ENCODE measurements at places on chromosomes 1 and 21.

DNA sequence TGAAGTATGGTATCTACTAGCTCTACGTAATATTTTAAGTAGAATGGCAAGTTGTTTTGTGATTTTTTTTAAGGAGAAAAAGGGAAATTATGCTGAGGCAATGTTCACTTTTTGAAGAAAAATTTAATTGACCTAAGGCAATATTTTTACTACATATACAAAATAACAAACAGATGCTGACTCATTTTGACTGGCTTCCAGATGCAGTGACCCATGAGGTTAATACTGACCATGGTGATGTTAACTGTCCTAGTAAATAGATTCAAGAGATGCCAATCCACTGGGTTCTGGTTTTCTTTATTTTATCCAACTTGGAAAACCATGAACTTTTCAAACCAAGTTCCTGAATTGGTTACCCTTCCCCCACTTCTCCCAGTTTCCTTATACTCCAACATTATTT, 154.9 kb downstream of the CRB1 start:
- no peak overlapping the region for H3K4me3 ChIP-seq
- H3K4me1 ChIP-seq, result no peaks in the 10 kb centered on the region
- H3K36me3 ChIP-seq, result no peaks in the 10 kb centered on the region
- H3K27me3 ChIP-seq, result no peaks in the 10 kb centered on the region

- H3K4me1 ChIP-seq, result no peaks in the 10 kb centered on the region
- no peak overlapping the region for H3K4me3 ChIP-seq
- H3K27ac ChIP-seq, result no peak overlapping the region
- H3K36me3 ChIP-seq, result no peaks in the 10 kb centered on the region
- H3K27me3 ChIP-seq, result no peaks in the 10 kb centered on the region
- DNase-seq, result no peak
Measured at GRCh38 chr1:25523542-25523941, 19.9 kb upstream of the LDLRAP1 start.

DNA sequence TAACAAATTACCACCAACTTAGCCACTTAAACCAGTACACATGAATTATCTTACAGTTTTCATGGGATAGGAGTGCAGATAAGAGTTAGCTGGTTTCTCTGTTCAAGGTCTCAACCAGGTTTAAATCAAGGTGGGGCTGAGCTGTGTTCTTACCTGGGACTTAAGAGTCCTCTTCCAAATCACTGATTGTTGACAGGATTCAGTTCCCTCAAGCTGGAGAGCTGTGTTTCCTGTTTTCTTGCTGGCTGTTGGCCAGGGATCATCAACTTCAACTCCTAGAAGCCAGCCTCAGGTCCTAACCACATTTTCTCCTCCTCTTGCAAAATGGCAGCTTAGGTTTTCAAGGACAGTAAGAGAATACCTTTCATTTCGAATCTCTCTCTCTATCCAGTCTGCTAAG, 123.8 kb upstream of the CHRM3 start:
- no peak for DNase-seq
- no peaks in the 10 kb centered on the region for H3K4me1 ChIP-seq
- no peak overlapping the region for H3K4me3 ChIP-seq
- H3K36me3 ChIP-seq, result no peaks in the 10 kb centered on the region
- no peak overlapping the region for H3K27ac ChIP-seq
- H3K27me3 ChIP-seq, result no peaks in the 10 kb centered on the region

DNA sequence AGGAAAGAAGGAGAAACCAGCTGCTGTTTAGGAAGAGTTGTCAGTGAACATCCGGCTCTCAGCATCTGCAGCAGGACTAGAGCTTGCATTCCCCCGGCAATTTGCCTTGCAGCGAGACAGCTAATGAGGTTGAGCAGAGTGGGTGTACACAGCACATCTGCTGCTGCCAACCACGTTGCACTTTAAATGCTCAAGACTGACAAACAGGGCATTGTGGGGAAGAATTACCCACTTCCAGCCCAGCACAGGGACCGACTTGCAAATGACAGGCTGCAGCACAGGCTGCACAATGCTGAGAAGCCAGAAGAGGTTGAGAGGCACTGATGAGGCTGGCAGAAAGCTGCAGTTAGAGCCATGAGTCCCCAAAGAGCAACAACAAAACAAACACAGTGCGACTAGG, 47.5 kb upstream of the PLA2G2C start:
- no peak overlapping the region for H3K27ac ChIP-seq
- H3K4me3 ChIP-seq, result no peak overlapping the region
- no peaks in the 10 kb centered on the region for H3K4me1 ChIP-seq
- DNase-seq, result no peak
- peaks cover 19% of the 10 kb centered on the region for H3K27me3 ChIP-seq

GRCh38 chr1:215357901-215358300, 209.2 kb upstream of the KCTD3 start:
- no peak for DNase-seq
- H3K4me3 ChIP-seq, result no peak overlapping the region
- no peaks in the 10 kb centered on the region for H3K36me3 ChIP-seq
- no peak overlapping the region for H3K27ac ChIP-seq

DNA sequence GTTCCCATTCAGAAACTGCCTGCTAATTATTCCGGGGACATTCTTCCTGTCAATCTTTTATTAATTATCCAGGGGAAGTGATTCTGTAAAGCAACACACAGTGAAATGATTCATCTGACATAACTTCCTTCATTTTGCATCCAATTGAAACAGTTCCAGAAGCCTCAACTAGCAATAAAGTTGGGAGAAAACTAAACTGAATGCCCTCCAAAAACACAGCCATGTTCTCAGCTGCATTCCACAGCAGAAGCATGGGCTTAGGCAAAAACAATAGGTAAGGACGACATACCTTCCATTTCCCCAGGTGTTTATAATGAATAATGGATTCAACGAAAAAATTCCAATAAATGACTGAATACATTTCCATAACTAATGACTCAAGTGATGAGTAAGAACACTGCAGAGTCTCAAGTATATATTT, 36.9 kb upstream of the TARBP1 start:
- no peak for DNase-seq
- H3K27ac ChIP-seq, result peak overlapping the region; percentile 2
- no peaks in the 10 kb centered on the region for H3K27me3 ChIP-seq
- no peaks in the 10 kb centered on the region for H3K36me3 ChIP-seq

DNA sequence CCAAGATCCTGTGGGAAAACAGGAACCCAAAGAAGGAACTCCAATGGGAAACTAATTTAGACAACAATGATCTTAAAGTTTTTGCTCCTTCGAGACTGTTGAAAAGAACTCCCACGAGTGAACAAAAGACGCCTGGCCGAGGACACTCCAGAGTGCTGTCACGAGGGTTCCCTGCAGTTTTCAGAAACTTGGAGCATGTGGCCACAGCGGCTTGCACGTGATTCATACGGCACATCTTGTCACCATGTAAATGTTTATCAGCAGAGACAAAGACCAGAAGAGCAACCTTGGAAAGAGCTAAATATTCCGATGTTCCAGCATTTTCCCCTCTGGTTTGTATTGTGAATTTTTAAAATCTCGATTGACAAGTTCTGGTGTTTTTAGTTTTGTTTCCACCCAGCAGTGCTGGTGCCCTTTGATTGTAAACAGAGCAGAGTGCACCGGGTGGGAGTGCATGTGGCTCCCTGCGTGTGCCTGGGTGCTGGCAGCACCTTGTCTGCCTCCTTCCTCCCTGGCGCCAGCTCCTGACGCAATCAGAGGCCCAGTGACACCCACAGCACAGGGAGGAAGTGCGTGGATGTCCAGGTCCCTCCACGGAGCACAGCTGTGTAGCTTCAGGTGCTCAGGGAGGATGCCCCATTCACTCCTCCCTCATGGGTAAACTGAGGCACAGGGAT, 23.0 kb downstream of the LRRC3 start:
- no peaks in the 10 kb centered on the region for H3K36me3 ChIP-seq
- H3K4me1 ChIP-seq, result no peaks in the 10 kb centered on the region
- H3K27ac ChIP-seq, result no peak overlapping the region
- H3K4me3 ChIP-seq, result no peak overlapping the region
- DNase-seq, result no peak

GRCh38 chr1:61000327-61000726, 82.0 kb upstream of the NFIA start:
- H3K4me3 ChIP-seq, result no peak overlapping the region
- no peak overlapping the region for H3K27ac ChIP-seq
- H3K36me3 ChIP-seq, result no peaks in the 10 kb centered on the region

DNA sequence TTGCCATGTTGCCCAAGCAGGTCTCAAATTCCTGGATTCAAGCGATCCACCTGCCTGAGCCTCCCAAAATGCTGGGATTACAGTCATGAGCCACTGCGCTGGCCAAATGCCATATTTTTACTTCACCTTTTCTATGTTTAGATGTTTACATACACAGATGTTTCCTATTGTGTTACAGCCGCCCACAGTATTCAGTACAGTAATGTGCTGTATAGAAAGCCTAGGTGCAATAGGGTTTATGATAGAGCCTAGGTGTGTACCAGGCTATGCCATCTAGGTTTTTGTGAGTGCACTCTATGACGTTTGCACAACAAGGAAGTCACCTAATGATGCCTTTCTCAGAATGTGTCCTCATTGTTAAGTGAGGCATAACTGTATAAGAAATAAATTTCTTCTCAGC, 153.4 kb downstream of the CHRM3 start:
- H3K36me3 ChIP-seq, result no peaks in the 10 kb centered on the region
- H3K27me3 ChIP-seq, result no peaks in the 10 kb centered on the region
- H3K4me1 ChIP-seq, result no peaks in the 10 kb centered on the region
- H3K27ac ChIP-seq, result no peak overlapping the region
- DNase-seq, result no peak

- no peaks in the 10 kb centered on the region for H3K36me3 ChIP-seq
- DNase-seq, result no peak
Measured at GRCh38 chr1:202270871-202271326, 70.8 kb downstream of the UBE2T start.

GRCh38 chr1:161915051-161915503, 108.6 kb downstream of the OLFML2B start:
- no peak overlapping the region for H3K4me3 ChIP-seq
- no peaks in the 10 kb centered on the region for H3K36me3 ChIP-seq
- no peak for DNase-seq
- H3K4me1 ChIP-seq, result no peaks in the 10 kb centered on the region
- H3K27ac ChIP-seq, result no peak overlapping the region

- H3K4me1 ChIP-seq, result peaks cover 18% of the 10 kb centered on the region
- no peaks in the 10 kb centered on the region for H3K36me3 ChIP-seq
- peak within 1 kb of the TSS; percentile 39 for H3K4me3 ChIP-seq
- H3K27me3 ChIP-seq, result no peaks in the 10 kb centered on the region
- H3K27ac ChIP-seq, result no peak within 1 kb of the TSS
- peak; percentile 26 for DNase-seq
Measured at GRCh38 chr1:42784946-42785693, at the start of gene TMEM269. Gene TMEM269 (plus strand): TSS chr1:42784991. CDS start chr1:42789894, 4,903 bp downstream.

DNA sequence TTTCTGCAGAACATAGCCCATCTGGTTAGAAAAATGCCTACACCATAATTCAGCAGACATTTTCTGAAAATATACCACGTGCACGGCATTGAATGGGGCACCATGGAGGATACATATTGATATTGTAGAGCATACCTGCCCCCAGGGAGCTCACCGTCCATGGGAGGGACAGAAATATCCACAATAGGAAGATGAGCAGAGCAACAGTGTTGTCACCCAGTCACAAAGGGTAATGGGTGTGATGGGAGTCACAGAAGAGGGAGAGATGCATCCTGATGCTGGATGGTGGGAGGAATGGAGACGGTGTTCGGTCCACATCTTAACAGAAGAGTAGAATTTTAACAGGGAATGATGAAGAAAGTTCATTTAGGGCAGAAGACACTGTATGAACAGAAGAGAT, 51.4 kb downstream of the ATP1A1 start:
- H3K4me3 ChIP-seq, result no peak overlapping the region
- no peaks in the 10 kb centered on the region for H3K27me3 ChIP-seq
- peaks cover 1% of the 10 kb centered on the region for H3K4me1 ChIP-seq
- no peak overlapping the region for H3K27ac ChIP-seq

DNA sequence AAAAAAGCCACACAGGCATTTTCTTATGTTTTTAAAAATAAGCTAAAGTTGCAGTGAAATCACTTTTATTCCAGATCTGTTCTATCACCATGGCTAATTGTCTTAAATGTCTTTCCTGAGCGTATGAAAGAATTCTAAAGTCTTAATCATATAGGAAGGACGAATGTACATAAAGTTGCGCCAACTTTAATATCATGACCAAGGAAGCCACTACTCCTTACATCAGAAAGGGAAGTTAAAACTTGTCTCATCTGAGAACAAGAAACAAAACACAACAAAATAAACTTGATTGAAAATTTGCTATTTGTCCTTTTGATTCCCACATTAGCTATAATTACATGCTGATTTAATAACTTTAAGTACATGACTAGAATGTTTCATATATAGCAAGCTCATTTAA, 26.5 kb downstream of the CNIH4 start:
- H3K4me1 ChIP-seq, result peaks cover 61% of the 10 kb centered on the region
- DNase-seq, result no peak
- no peaks in the 10 kb centered on the region for H3K27me3 ChIP-seq
- no peak overlapping the region for H3K27ac ChIP-seq
- H3K4me3 ChIP-seq, result no peak overlapping the region

DNA sequence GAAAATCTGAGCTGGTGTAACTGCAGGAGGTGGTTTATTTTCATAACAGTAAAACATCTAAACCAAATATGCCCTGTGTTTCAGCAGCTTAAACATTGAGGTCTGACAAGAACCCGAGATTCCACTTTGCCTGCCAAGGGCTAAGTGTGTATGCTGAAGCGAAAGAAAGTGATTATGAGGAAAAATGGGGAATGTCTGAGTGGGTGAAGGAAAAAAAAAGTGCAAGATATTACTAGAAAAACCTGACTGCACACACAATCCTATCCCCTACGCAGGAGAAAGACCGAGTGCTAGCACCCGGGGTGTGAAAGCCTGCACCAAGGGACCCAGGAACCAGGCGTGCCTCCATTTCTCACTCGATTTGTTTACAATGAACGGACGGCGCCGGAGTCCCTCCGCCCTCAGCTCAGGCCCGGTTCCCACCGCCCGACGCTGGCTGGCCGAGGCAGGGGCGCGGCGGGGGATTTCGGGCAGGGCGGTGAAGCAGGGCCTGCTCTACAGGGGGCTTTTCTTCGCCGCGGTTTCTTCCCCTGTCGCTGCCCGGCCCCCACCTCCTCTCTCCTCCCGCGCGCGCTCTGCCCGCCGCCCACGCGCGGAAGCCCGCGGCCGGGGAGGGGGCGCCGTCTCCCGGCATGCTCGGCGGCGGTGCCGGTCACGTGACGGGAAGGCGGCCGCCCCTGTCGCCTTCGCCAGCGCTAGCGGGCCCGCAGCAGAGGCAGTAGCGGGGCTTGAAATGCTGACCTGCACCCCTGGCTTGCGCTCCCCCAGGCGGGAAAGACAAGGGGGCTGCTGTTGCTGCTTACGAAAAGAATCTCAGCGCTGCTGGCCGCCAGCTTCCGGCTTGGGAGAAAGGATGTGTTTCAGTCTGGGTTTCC, 35.9 kb downstream of the ITPKB start:
- no peaks in the 10 kb centered on the region for H3K36me3 ChIP-seq
- no peaks in the 10 kb centered on the region for H3K27me3 ChIP-seq
- H3K27ac ChIP-seq, result peak overlapping the region; percentile 97
- H3K4me1 ChIP-seq, result peaks cover 48% of the 10 kb centered on the region
- H3K4me3 ChIP-seq, result peak overlapping the region; percentile 65

- H3K27ac ChIP-seq, result peak overlapping the region; percentile 9
- H3K27me3 ChIP-seq, result no peaks in the 10 kb centered on the region
- no peak overlapping the region for H3K4me3 ChIP-seq
Measured at GRCh38 chr1:89855413-89856123, 34.7 kb downstream of the LRRC8D start.

All from heart right ventricle (tissue), 16 donors.